ENCODE measurements at places on chromosomes 7 and 10. TPM values are rescaled to one million over a fixed set of nuclear protein-coding genes. Genes with fewer than 3 reads are reported as not detected.

DNA sequence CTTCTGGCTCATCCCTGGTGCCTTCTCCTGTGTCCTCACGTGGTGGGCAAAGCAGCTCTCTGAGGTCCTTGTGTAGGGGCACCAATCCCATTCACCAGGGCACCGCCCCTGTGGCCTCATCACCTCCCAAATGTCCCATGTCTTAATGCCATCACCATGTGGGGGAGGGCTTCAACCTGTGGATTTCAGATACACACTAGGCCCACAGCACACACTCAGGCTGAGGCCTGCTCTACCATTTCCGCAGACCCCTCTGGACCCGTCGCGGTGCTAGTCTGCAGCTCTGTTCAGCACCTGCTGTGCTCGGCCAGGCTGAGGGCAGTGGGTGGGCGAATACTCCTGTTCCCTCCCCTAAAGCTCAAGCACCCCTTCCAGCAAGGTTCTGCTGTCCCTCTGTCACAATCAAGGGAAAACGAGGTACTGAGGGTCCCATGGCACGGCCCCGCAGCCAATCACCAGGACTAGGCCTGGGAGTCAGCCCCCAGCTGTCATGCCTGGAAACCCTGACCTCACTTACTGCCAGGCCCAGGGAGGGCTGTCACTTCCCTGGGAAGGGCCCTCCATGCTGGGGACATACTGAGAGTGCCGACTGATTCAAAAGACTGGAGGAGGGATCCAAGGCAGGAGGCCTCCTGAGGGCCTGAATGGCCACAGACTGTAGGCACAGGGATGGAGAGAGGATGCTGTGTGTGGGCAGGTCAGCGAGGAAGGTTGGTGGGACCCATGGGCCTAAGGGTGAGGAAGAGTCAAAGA lies 123.8 kb upstream of the RET start:
- DNase-seq = no peak

Gene CCT6A
- total RNA-seq = 598 TPM

GRCh38 chr7:83517035-83517700 lies 131.8 kb downstream of the SEMA3E start:
- DNase-seq = no peak

- DNase-seq = peak; percentile 40
These were observed 6.2 kb downstream of the GSAP start for GRCh38 chr7:77409739-77410547.

DNA sequence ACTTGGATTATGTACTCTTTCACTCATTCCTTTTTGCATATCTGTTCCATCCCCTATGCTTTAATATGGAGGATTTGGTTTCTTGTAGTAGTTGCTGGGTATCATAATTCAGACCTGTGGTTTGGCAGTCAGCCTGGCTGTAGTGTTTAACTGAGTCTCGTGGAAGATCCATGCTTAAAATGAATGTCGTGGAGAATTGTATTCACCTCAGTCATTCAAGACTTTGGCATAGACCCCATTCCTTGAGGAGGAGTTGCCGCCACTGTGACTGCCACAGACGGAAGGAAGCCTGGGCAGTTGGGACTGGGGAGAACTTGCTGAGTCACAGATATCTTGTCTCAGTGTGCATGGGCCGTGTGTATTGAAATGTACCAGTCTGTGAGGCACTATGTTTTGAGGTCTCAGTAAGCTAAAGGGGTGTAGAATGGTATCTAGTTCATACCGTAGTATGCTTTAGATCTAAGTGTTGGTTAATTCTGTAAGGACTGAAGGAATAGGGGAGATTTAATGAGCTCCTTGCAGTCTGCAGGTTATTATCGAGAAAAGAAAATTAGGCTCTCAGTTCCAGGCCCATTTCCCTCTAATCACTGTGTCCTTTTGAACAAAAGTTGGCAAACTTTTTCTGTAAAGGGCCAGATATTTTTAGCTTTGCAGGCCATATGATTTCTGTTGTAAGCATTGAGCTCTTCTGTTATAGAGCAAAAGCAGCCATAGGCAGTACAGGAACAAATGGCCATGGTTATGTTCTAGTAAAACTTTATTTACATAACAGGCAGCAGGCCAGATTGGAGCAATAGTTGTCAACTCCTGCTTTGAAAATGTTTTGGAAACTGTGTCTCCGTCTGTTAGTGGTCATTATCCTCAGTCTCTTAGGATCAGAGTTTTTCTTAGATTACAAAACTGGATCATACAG lies 76.8 kb downstream of the TPST1 start:
- peak; percentile 98 for DNase-seq

DNA sequence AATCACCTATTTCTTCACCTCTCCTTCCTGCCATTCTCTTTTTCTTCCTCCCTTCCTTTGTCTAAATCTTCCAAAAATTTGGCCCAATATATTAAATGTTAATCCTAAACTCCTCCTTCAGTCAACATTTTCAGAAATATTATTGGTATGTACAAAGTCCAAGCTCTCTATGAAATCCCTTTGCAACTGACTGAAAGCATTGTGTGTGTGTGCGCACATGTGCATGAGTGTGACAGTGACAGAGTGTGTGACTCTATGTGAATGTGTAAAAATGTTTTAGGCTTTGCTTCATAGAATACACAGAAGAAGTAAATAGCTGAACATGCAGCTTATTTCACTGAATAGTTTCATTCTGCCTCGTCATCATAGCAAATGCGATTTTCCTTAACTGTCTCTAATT lies 7.0 kb downstream of the GPAM start:
- no peak for DNase-seq

GRCh38 chr7:137996386-137996851 lies 5.5 kb downstream of the CREB3L2 start:
- DNase-seq = peak; percentile 36

DNA sequence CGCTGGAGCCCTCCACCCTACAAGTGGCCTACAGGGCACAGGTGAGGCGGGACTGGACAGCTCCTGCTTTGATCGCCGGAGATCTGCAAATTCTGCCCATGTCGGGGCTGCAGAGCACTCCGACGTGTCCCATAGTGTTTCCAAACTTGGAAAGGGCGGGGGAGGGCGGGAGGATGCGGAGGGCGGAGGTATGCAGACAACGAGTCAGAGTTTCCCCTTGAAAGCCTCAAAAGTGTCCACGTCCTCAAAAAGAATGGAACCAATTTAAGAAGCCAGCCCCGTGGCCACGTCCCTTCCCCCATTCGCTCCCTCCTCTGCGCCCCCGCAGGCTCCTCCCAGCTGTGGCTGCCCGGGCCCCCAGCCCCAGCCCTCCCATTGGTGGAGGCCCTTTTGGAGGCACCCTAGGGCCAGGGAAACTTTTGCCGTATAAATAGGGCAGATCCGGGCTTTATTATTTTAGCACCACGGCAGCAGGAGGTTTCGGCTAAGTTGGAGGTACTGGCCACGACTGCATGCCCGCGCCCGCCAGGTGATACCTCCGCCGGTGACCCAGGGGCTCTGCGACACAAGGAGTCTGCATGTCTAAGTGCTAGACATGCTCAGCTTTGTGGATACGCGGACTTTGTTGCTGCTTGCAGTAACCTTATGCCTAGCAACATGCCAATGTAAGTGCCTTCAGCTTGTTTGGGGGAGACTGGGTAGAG lies at the start of gene COL1A2:
TSS of gene COL1A2 (plus strand) at position 459 of the 704 bp plus-strand sequence. CDS start at position 596, 137 bp downstream.
- no peak for DNase-seq

GRCh38 chr10:119022846-119023552 lies 6.5 kb upstream of the NANOS1 start:
- peak; percentile 82 for DNase-seq

DNA sequence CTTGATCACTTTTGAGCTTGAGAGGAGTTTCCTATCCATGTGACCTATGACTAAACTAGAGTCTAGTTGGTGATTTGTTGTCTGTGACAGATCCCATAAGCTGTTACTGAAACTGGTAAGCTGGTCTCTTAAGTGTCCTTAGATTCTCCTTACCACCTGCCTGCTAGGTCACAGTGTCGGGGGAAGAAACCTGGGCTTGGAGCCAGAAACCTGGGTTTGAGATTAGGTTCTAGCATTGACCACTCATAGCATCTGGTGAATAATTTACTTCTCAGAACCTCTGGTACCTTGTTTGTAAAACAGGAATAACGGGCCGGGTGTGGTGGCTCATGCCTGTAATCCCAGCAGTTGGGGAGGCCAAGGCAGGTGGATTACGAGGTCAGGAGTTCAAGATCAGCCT lies 21.8 kb upstream of the ITPRID1 start:
- no peak for DNase-seq

DNA sequence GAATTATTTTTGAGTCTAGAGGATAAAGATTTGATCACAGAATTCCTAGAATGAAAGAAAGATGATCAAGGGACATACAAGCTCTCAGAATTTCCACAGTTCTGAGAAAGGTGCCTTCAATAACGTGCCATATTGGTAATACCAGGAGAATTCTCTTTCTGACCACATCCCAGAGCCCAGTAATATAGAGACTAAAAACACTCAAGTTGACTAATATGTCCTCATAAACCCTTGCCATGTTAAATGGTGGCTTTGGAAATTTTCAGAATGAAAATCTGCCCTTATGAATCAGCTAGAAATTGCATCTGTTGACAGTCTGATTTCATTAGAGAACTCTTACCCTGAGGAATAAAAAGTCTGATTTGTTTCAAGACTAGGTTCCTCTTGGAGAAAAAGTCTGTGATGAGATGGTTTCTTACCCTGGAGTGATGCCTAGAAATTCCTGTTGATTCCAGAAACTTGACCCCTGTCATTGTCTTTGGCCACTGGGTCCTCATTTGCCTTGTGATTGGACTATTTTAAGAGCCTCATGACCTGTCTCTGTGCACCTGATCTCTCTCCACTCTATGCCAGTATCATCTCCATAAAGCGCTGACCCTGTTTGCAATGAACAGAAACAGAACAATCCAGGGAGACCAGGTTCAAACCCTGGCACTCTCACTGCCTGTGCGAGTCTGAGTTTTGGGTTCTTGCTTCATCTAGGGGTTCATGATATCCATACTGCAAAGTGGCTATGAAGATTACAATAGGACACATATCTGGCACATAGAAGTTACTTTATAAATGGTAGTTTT lies 3.3 kb downstream of the IL2RA start:
- DNase-seq = no peak

- DNase-seq = no peak
These were observed 34.0 kb downstream of the LUC7L2 start for GRCh38 chr7:139393621-139394211.

- no peak for DNase-seq
These were observed 584.6 kb downstream of the CNTNAP2 start for GRCh38 chr7:146701166-146701565.

DNA sequence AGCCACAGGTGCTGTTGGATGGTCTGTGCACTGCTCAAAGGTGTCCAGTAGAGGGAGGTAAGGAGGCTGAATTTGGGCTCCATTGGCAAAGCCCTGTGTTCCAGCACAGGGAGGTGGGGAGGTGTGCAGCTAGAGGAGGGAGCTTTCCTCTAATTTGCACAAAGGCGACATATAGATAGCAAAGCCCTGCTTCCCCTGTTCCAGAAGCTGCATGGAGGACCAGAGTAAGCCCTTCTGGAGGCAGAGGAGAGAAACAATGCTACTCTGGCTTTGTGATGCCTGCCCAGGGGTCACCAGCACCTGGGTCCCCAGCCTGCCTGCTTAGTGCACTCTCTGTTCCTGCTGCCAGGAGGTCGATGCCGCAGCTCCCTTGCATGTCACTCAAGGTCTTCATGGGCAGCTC lies 3.4 kb upstream of the ARHGAP22 start:
- peak; percentile 35 for DNase-seq

DNA sequence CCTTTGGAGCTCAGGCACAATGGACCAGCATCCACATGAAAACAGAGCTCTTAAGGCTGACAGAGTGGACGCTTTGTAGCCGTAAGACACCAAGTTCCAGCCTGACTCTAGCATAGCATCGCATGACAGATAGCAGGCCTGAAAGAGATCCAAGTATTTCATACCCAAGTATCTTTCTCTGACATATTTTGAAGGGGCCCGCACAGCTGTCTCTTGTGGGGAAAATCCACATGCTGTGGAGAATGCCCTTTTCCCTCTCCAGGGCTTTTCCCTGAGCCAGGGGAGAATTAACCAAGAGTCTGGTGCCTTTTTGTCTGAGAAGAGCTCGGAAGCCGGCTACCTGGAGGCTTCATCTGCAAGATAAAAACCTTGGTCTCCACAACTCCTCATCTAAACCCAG lies 51.0 kb downstream of the CFAP46 start:
- no peak for DNase-seq

DNA sequence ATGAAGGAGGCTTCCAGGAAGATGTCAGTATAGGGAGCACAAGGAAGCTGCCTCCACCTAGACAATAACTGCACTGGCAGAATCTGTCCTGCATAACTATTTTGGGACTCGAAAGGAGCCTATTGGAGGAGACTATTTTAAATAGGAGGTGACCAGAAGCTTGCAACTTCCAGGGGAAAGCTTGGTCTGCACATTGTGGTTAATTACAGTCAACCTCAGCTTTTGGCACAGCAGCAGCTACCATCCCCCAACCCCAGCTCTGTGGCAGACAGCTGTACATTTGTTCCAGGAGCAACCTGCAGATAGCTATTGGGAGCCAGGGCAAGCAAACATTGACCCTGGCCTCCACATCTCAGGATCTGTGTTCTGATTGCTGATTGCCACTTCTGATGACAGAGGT lies 46.3 kb upstream of the NANOS1 start:
- DNase-seq = peak; percentile 69

DNA sequence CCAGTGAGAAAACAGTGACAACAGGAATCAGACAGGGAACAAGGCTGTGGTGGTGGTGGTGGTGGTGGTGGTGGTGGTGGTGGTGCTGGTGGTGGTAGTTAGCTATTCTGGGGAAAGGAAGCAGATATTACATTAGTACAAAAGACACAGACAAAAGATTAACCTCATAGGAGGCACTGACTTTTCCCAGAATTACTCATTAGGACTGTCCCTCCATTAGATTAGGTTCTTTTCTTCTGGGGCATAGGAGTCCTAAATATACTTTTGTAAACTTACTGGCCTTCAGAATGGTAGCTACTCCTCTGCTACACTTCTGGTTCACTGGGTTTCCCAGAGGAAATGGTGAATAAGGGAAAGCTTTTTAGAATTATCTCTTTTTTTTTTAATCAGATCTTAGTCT lies 156.6 kb upstream of the SEMA3D start:
- no peak for DNase-seq

GRCh38 chr7:37068038-37068437 lies 343.7 kb upstream of the AOAH start:
- no peak for DNase-seq

Gene FAM25G
- not detected for total RNA-seq

Gene EPO
- not detected for total RNA-seq

DNA sequence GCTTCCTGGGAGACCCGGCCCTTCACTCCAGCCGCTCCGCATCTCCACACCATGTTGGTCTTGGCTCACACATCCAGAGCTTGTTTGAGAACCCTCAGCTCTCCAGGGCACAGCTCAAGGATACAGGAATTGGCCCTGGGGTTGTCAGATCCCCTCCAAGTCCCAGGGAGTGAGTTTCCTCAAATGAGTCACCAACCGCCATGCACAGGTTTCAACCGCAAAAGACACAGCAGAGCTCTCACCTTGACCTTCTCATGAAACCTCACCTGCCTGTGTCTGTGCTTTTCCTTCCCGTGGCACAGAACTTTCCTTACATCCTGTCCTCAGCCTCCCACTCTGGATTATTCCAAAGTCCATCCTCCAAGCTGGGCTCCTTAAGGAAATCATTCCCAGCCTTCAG lies 20.6 kb downstream of the AZGP1 start:
- no peak for DNase-seq

DNA sequence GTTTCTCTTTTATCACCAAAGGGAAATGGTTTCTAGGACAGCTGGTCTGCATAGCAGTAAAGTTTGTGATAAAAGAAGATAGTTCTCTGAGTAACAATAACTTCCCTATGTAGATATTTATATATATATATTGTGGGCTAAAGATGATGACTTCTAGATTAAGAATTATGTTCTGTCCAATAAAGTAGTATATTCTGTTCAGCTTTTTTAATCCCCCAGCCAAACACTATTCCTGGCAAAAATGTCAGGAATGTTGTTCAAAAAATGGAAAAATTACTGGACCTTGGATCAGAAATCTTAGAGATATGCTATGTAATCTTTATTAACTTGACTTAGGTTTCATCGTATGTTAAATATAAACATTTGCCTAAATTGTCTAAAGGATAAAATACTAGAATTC lies 136.3 kb upstream of the GNAI1 start:
- no peak for DNase-seq

Data from H4 (cell line).